Progenitor cell of endocrine pancreas (in vitro differentiated cells): ENCODE measurements at places on chromosomes 16 and 17.

GRCh38 chr16:25007284-25007984 lies 7.7 kb downstream of the ARHGAP17 start:
- DNase-seq: no peak

- DNase-seq: no peak
These were observed 50.0 kb downstream of the MRTFB start for GRCh38 chr16:14121142-14121541.

GRCh38 chr17:3695723-3696411 lies at the start of gene P2RX5:
P2RX5 (minus strand) TSS chr17:3696155; CDS start chr17:3696005, 150 bp downstream.
- DNase-seq: peak; percentile 37

DNA sequence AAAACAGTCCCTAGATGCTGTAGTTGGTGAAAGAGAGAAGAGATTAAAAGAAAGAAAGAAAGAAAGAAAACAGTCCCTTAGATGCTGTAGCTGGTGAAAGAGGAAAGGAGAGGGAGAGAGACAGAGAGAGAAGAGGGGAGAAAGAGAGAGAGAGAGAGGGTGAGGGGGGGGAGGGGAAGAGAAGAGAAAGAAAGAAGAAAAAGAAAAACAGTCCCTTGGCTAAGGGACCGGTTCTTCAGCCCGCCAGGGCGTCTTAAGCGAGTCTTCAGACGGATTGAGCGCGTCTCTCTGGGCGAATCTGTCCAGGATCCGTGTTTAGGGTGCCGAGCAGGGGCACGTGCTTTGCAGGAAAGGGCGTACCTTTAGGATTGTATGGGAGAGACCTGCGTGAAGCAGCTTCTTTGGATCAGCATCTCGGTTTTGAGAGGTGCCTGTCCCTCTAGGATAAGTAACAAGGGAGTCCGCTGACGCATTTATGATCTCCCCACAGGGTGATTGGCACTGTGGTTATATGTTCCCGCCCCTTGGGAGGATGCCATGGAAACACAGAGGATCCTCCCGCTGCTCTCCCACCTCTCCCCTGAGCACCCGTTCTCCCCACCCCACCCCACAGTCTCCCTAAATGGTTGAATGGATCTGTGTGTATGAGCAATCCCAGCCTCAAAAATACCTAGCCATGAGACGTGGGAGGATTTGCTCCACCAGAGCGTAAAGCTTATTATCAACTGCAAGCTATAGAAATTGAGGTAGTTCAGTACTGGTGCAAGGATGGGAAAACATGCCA lies 16.7 kb downstream of the GNGT2 start:
- no peak for DNase-seq

GRCh38 chr16:75794426-75794825 lies 68.1 kb upstream of the CPHXL start:
- DNase-seq: no peak

- DNase-seq: no peak
These were observed 42.2 kb downstream of the RPTOR start for GRCh38 chr17:80586846-80587228.

GRCh38 chr16:1308036-1308976 lies 1.1 kb upstream of the UBE2I start:
- DNase-seq: no peak

- peak; percentile 57 for DNase-seq
These were observed 707 bp downstream of the NUFIP2 start for GRCh38 chr17:29292992-29293889.
